ENCODE measurements at places on chromosomes 6 and 20.

- no peak for DNase-seq
These were observed 136.9 kb upstream of the SLC22A16 start for GRCh38 chr6:110613356-110613755.

DNA sequence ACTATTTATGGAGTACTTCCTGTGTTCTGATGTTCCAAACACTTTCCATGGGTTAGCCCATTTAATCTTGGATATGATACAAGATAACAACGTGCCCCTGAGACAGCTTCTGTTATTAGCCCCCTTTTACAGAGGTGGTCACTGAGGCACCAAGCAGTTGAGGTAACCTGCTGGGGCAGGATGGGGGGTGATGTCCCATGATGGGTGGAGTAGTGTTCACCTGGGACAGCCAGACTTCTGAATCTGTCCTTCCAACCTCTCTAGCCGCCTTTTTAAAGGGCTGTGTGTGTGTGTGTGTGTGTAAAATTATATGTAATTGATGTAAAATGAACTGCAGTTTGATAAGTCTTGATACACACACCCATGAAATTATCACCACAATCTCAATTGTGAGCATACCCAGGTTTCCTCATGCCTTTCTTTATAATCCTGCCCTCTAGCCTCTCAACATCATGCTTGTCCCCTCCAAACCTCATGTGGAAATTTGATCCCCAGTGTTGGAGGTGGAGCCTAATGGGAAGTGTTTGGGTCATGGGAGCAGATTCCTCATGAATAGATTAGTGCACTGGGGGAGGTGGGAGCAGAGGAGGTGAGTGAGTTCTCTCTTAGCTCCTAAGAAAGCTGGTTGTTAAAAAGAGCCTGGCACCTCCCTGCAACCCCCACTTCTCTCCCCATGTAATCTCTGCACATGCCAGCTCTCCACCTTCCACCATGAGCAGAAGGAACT, 39.2 kb downstream of the PLAGL2 start:
- DNase-seq, result no peak

DNA sequence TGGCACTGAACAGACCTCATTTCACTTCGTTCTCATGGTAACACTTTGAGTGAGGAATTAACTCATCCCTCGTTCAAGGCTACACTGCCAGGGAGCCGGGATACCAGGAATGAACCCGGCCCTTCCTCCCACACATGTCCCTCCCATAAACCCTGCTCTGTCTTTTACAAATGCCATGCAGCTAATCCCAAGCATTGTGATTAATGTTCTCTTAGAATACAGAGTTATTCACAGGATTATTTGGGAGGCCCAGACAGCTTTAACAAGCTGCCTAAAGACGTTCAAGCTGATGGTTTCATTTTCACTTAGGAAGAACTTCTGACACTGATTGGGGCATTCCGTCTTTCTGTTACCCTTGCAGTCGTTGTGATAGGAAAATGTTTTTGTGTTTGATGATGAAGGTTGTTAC, 42.5 kb upstream of the CD83 start:
- DNase-seq, result peak; percentile 73

DNA sequence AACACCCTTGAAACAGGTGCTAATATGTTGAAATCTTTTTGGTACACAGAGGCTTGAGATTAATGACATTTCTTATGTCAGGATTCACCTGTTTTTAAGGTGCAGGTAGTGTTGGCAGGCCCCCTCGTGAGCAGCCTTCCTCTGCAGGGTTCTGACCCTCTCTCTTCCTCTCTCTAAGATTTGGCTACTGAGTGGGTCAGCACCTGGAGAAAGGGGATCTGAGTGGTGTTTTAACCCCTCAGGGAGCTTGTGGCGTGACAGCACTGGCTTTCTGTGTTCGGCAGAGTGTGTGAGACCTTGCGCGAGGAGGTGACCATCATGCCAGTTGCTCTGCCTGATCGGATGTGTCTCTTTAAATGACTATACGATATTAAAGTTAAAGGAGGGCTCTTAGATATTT, 37.1 kb downstream of the HIVEP1 start:
- DNase-seq, result peak; percentile 13

DNA sequence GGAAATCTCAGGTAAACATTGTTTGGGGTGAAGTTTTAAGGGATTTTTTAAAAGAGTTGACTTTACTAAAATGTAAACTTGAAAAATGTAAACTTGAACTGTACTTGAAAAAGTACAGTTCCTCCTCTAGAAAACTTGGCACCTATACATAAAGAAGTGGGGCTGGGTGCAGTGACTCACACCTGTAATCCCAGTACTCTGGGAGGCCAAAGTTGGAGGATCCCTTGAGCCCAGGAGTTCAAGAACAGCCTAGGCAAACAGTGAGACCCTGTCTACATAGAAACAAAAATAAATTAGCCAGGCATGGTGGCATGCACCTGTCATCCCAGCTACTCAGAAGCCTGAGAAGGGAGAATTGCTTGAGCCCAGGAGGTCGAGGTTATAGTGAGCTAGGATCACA, 7.2 kb downstream of the BTBD9 start:
- DNase-seq, result no peak

DNA sequence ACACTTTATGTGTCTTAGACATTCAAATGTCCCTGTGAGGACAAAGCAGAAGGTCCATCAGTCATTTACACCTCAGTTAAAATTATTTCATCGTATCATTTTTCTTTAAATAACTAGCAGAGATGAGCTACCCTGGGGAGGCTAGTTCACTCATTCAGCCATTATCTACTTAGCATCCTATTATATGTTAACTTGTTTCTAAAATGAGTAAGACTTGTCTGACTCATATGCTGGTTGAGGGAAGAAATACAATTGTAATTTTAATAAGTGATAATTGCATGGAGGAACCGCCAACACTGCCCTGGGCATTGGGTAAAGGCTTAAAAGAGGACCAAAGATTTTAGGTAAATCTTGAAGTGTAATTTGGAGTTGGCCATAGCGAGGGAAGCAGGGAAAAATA, 12.4 kb upstream of the PTPRK start:
- no peak for DNase-seq

DNA sequence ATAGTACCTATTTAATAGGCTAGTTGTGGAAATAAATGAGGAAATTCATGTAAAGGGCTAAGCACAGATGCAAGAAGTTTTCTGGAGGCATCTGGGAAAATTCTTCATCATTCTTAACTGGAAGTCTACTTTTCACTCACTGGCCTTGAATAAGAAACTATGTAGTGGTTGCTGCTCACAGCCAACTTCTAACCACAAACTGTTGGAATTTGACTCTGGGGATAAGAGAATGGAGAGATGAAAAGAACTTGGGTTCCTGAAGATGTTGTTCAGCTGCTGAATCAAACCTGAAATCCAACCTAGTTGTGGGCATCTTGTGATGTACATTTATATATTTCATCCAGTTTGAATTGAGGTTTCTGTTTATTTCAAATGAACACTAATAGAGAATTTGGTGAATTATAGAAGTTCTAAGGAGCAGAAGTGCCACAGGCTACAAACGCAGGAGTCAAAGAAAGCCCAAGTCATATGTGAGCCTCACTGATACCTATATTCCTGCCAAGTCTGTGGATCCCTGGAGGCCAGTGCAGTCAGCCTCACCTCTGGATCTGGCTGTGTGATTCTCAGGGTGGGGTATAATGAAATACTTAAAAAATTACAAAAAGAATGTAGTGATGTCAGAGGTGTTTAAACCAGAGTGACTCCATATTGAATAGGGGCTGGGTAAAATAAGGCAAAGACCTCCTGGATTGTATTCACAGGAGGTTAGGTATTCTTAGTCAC, 18.7 kb upstream of the MEI4 start:
- no peak for DNase-seq

DNA sequence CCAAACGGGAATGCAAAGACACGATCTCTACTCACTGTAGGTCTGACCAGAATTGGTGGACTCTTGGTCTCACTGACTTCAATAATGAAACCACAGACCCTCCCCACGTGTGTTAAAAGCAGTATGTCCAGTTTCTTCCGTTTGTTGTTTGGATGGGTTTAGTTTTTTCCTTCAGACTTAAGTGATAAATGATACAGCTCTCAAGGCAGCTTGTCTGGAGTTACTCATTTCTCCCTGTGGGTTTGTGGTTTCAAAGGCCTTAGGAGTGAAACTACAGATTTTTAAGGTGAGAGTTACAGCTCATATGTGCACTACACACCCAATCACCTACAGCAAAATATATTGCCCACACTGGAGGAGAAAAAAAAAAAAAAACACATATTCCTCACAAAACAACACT, 86.7 kb upstream of the STMND1 start:
- no peak for DNase-seq

GRCh38 chr6:168095716-168096250, 16.8 kb upstream of the FRMD1 start:
- no peak for DNase-seq

- DNase-seq, result no peak
These were observed 19.9 kb downstream of the CAP2 start for GRCh38 chr6:17413313-17413750.

- no peak for DNase-seq
These were observed 215.0 kb downstream of the SYNDIG1 start for GRCh38 chr20:24684421-24684871.

- no peak for DNase-seq
These were observed 12.7 kb downstream of the BCL2L1 start for GRCh38 chr20:31709939-31710338.

DNA sequence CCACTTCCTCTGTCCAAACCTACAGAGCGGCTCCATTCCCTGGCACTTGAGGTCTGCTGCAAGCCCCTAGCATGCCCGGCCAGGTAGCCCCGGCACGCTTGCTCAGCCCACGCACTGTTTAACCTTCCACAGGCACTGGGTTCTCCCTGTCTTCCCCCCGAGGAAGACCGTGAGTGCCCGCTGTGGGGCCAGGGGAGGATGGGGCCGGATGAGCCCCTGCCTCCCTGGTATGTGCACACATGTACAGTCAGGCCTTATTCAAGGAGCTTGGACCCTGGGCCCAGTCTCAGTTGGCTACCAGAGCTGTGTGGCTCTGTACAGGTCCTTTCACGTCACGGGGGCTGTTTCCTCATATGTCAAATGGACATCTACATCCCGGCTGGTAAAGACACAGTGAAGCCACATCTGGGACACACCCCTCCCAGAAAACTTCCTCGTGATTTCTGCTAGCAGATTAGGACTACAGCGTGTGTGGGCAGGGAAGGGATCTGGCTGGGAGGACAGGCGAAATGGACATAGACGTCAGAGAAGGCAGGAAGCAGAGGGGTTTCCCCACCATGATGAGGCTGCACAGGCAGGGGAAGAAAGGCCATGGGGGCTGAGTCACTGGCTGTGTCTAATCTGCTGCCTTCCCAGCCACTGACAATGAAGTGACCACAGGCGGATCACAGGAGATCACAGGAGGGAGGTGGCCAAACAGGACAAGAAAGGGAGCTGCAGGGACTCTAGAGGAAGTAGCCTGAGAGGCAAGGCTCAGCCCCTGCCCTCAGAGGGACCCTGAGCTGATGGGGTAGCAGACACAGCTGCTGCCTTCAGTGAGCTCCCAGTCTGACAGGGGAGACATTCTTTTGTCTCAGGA, 62.9 kb downstream of the MRPL14 start:
- no peak for DNase-seq

GRCh38 chr20:34637245-34638038, 39.5 kb downstream of the PIGU start:
- DNase-seq, result no peak

DNA sequence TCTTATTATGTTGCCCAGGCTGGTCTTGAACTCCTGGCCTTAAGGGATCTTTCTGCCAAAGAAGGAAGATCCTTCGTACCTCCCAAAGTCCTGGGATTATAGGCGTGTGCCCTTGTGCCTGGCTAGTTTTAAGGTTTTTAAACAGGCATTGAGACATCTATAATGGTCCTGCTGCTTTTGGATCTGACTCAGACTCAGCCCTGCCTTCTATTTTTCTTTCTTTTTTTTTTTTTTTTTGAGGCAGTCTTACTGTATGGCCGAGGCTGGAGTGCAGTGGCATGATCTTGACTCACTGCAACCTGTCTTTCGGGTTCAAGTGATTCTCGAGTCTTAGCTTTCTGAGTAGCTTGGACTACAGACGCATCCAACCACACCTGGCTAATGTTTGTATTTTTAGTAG, 73.7 kb downstream of the PHF20 start:
- DNase-seq, result no peak
